WERI-Rb-1 (cell line): ENCODE measurements at places on chromosomes 13 and 19.

DNA sequence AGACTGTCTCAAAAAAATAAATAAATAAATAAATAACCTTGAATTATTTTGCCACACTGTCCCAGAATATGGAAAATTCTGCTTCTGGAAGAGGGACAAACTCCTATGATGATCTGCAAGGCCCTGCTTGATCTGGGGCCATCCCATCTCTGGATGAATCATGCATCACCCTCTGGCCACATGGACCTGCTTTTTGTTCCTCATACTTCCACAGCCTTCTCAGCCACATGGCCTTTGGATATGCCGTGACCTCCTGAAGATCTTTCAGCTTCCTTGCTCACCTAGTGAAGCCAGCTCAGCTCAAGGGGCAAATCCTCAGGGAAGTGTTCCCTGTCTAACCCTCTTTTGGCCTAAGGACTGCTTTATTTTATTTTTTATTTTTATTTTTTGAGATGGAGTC lies 10.3 kb downstream of the IER2 start:
- no peak for DNase-seq

GRCh38 chr13:83563499-83563898 lies 318.8 kb downstream of the SLITRK1 start:
- DNase-seq = no peak

DNA sequence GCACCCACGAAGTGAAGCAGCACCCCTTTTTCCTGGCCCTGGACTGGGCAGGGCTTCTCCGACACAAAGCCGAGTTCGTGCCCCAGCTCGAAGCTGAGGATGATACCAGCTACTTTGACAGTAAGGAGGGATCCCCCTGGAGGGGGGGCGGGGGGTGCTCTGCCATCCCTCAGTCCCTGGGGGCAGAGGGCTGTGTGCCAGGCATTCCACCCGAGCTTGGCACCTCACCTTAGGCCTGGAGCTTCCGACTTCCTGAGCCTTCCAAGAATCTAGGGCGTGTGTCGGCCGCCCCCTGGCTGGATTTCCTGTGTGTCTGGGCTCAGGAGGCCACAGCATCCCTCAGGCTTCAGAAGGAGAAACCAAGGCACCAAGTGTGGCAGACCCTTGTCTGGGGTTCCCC lies 15.7 kb upstream of the PIK3R2 start:
- DNase-seq = no peak

- no peak for DNase-seq
Observed at GRCh38 chr13:47241446-47241845, 344.6 kb upstream of the HTR2A start.

DNA sequence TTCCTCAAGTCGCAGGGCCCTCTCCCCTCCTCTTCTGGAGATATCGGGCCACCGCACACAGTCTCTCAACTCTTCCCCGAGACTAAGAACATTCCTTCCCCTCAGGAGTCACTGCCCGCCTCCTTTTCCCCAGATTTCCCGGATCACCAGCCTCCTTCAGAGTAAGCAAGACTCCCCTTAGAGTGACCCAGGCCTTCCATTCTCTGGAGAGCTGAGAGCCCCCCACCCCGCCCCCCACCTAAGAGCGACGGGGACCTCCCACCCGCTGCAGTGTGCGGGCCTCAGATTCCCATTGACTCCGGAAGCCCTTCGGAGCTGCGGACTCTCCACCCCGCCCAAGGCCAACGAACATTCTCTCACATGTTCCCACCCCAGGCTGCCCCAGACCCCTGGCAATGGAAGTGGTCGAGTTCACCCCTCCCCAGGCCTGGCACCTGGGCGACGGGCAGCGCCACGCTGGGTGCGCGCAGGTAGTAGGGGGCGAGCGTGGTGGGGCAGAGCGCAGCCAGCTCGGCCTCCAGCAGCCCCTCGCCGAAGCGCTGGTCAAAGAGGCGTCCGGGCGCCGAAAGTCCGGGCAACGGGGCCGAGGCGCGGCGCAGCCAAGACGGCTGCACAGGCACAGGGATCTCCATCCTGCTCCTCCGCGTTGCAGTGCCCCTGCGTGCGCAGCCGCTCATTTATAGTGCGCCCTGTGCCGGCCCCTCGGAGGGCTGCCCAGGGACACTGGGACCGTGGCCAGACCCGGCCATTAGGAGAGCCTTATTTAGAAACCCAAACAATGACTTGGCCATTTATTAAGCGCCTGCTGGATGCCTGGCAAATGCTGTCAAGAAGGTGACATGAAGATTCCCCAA lies at the start of gene HSPB6:
Gene HSPB6, minus strand, starts transcription at position 653 of the 854 bp plus-strand sequence. Its CDS starts 21 bp downstream, at position 632.
- DNase-seq = no peak

DNA sequence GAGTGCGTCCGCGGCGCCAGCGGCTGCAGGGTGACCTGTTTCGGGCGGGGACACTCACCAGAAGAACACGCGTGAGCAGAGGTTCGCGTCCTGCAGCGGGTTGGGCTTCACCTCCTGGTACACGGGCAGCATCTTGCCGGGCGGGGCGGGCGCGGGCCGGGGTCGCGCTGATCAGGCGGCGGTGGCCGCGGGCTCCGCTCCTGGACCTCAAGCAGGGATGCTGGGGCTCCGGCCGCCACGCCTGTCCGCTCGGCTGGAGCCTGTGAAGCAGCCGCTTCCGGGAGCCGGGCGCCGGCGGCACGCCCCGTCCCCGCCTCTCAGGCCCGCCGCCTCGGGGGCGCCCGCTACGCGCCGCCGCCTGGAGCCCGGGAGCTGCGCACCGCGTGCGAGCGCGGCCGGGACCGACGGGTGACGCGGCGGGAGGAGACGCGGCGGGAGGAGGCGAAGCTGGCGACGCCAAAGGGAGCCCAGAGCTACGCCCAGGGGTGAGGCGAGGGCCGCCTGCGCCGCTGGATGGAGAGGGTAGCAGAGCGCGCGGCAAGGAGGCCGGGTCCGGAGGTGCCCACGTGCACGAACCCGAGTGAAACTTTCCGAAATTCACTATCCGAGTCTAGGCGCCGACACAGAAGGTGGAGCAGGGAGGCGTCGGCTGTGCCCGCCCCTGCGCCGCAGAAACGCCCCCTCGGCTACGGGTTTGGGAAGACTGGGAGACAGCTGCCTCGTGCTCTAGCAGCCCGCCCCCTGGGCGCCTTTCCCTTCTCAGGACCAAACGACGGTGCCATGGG lies at the start of gene ABCC4:
Gene ABCC4, minus strand, starts transcription at position 269 of the 785 bp plus-strand sequence. Its CDS starts 137 bp downstream, at position 132.
- peak; percentile 92 for DNase-seq

GRCh38 chr19:19447536-19448237 lies 42.2 kb downstream of the GATAD2A start:
- DNase-seq = no peak

DNA sequence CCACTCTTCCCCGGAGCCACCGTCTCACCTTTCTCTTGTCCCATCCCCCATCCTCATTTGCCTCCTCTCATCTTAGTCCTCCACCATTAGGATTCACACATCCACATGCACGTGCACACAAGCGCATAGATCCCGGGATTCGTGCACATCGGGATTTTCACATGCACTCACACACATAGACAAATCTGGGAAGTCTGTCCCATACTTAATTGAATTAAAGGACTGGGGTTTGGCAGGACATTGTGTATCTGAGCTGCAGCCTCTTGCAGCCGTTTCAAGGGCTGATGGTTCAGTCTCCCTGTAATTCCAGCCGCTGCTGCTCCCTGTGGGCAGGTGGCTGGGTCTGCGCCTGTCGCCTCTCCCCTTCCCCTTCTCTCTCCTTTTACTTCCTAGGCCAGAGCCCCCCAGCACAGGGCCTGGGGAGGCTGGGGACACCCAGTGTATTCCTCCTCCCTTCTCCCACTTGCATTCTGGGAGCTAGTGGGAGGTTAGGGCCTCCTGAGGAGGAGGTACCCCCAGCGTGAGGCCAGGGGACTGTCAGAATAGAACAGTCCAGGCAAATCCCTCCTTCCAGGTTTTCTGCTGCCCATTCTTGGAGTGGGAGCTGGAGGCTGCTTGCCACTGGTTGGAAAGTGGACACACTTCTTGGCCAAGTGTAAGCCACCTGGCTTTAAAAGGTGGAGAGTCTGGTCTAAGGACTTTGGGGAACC lies 43.6 kb downstream of the LYL1 start:
- DNase-seq = no peak
